ENCODE measurements at places on chromosomes 2 and 18. TPM values are rescaled to one million over a fixed set of nuclear protein-coding genes. Genes with fewer than 3 reads are reported as not detected.

Gene SF3B1
- total RNA-seq = 160 TPM

Gene GIGYF2
- total RNA-seq = 45.2 TPM

Gene LOXHD1
- total RNA-seq = not detected

Gene ALLC
- total RNA-seq = not detected

Gene CCDC68
- 5.9 TPM for total RNA-seq

Gene PAX8
- total RNA-seq = not detected

Gene DCAF17
- 16.0 TPM for total RNA-seq

Gene SAP130
- total RNA-seq = 2.9 TPM

Gene TFCP2L1
- total RNA-seq = under 0.01 TPM

Gene TUBA3E
- total RNA-seq = not detected

Gene IFIH1
- 4.9 TPM for total RNA-seq

Gene CRYGC
- not detected for total RNA-seq

Gene POTEJ
- 0.09 TPM for total RNA-seq

Gene LDLRAD4
- 2.0 TPM for total RNA-seq

Gene SH3BP4
- total RNA-seq = 37.5 TPM

Gene RUFY4
- total RNA-seq = not detected

Gene RFX8
- total RNA-seq = 0.28 TPM

Gene FAP
- total RNA-seq = 1.5 TPM

Gene NEMP2
- total RNA-seq = 1.2 TPM

Gene SERPINB4
- not detected for total RNA-seq

Gene MYO3B
- total RNA-seq = not detected

Gene MTLN
- total RNA-seq = 70.8 TPM

Gene GAD1
- total RNA-seq = 0.18 TPM

Gene MAP4K3
- total RNA-seq = 20.3 TPM

Gene SERPINB10
- total RNA-seq = 0.09 TPM

Gene CXCR4
- total RNA-seq = 76.6 TPM

Gene COLEC11
- 0.38 TPM for total RNA-seq

Gene POTEI
- 0.09 TPM for total RNA-seq

Gene KCNJ3
- total RNA-seq = not detected

Gene CFAP221
- total RNA-seq = not detected
